ENCODE measurements at places on chromosomes 1 and 21.

DNA sequence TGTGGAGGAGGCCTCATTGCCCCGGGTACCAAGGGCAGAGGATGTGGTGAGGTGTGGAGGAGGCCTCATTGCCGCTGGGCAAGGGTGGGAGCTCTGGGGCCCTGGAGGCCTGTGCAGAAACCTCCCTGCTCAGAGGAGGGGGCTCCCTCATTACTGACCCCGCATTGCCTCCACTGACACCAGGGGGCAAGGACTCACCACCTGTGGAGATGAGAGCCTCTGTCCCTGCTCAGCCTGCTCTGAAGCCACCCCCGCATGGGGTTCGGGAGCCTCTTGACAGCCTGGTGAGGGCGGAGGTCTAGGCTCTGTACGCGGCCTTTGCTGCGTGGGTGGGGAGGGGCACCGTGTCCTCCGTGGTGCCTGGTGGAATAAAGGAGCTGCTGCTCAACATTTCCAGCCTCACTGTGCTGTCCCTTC, 95.0 kb upstream of the COL6A1 start:
- no peak for DNase-seq

DNA sequence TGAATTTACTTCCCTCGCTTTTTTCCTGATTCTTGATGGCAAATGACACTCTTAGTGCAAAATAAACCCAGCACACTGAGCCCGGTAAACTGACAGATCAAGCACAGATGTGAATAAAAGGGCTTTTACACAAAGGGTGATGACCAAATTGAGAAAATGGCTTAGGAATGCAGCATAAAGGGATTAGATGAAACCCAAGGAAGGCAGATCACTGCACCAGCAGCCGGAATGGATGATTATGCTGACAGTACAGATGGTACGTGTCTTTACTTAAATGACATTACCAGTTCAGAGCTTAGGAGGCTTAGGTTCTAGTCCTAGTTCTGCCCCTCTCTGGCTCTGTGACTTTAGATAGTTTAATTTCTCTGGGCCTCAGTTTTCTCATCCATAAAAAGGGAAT, 12.0 kb downstream of the PKP1 start:
- DNase-seq = no peak

DNA sequence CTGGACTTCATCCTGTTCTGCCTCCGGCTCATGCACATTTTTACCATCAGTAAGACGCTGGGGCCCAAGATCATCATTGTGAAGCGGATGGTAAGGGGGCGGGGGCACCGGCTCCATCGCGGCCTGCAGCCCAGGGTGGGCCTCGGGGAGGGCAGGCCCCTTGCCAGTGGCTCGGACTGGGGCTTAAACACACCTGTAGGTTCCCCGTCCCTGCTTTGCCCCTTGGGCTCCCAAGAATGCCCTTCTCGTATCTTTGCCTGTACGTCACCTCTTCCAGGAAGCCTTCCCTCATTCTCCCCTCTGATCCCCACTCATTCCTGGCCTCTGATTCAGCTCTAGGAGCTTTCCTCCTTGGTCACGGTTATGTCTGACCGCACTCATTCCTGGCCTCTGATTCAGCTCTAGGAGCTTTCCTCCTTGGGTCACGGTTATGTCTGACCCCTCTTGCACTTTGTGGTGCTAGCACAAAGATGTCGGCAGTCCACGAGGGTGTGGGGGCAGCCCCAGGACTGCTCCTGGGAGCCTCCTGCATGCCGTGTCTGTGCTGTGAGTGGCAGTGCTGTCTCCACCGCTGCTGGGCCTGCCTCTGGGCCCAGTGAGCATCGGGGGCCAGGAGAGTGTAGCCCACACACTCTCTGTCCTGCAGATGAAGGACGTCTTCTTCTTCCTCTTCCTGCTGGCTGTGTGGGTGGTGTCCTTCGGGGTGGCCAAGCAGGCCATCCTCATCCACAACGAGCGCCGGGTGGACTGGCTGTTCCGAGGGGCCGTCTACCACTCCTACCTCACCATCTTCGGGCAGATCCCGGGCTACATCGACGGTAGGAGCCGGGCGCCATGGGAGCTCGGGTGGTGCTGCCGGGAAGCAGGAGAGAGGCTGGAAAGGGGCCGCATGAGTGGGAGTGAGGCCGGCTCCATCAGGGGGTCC, 49.1 kb upstream of the LRRC3 start:
- no peak for DNase-seq

- no peak for DNase-seq
Observed at GRCh38 chr1:230029244-230029941, 37.6 kb upstream of the GALNT2 start.

DNA sequence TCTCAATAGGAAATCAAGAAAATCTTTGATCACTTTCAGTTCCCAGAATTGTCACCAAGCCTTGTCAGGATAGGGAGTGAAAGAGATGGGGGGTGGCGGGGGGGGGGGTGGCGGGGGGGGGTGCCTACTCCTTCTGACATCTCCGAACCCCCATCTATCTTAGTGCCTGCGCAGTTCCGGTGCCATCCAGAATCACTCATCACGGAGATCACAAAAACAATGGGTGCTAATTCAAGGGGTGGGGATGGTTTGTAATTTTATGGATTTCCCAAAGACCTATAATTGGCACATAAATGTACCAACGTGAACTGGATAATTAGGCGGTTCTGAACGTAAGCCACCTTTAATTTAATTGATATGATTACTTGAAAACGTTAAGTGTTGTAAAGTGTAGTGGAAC, 2.1 kb downstream of the DAB1 start:
- DNase-seq = no peak

DNA sequence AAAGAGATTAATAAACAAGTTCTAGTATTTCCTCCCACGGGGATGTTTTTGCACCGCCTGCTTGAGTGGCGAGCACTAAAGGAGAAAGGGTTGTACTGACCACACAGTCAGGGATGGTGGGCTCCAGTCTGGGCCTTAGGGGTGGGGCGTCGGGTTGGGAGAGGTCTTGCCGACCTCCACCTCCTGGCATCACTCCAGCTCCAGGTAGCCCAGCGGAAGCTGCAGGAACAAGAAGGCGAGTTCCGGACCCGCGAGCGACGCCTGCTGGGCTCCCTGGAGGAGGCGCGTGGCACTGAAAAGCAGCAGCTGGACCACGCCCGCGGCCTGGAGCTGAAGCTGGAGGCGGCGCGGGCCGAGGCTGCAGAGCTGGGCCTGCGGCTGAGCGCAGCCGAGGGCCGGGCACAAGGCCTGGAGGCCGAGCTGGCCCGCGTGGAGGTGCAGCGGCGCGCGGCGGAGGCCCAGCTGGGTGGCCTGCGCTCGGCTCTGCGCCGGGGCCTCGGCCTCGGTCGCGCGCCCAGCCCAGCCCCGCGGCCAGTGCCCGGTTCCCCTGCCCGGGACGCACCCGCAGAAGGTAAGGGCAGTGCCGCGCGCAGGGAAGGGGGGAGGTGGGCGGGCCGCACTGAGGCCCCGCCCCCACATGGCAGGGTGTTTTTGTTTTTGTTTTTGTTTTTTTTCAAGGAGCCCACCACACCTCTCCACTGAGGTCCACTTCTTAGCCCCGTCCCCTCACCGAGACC, 19.7 kb downstream of the MFAP2 start:
- DNase-seq = peak; percentile 66

GRCh38 chr1:202578565-202578964, 131.7 kb downstream of the SYT2 start:
- DNase-seq = no peak
